ENCODE measurements at places on chromosomes 2 and 18. TPM values are rescaled to one million over a fixed set of nuclear protein-coding genes. Genes with fewer than 3 reads are reported as not detected.

The DPP10 gene
- not detected for total RNA-seq

The SCYGR4 gene
- total RNA-seq: not detected

The CFAP210 gene
- total RNA-seq: not detected

The TM4SF20 gene
- not detected for total RNA-seq

The GORASP2 gene
- total RNA-seq: 44.5 TPM

DNA sequence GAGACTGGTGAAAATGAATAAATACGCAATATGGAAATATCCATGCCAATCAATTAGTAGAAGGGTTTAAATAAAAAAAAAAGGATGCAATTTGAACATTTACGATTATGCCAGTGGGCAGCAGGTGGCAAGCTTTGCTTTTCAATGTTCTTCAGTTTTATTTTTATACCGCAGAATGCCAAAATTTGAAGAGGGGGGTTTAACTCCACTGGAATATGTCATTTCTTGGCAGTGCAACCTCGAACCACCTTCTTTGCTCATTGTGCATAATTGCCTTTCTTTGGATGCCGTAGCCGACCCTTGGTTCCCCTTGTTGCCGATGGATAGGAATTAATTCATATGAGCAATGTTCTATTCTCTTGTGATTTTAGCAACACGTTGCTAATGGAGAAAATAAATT lies 88.0 kb downstream of the LTBP1 start:
- H3K27ac ChIP-seq: peak overlapping the region; percentile 4
- no peaks in the 10 kb centered on the region for H3K36me3 ChIP-seq
- H3K4me3 ChIP-seq: no peak overlapping the region
- 0 out of 2 replicates have a peak, but pooled peaks cover 5% of the 10 kb centered on the region for H3K4me1 ChIP-seq
- H3K27me3 ChIP-seq: no peaks in the 10 kb centered on the region

- no peak overlapping the region for H3K4me3 ChIP-seq
- no peak overlapping the region for H3K27ac ChIP-seq
- H3K36me3 ChIP-seq: peaks cover 6% of the 10 kb centered on the region
- H3K4me1 ChIP-seq: peaks cover 17% of the 10 kb centered on the region
Measured at GRCh38 chr2:179999000-179999399, 8.1 kb downstream of the CWC22 start.

DNA sequence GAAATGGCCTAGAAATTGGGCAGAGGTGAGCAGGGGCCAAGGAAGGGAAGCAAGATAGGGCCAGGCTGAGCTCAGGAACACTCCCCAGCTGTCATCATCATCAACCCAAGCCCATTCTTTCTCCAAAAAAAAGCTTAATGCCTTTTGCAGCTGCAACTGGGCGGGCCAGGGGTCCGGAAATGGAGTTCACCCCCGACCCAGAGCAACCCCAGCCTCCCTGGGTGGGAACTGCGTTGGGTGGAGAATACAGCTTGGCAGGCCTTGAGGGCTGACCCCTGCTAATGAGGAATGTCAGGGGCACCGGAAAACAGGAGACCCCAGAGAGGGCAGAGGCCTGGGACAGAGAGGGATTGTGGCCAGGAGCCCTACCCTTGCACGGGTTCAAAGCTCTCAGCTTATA lies 64.8 kb downstream of the TNS1 start:
- DNase-seq: no peak
- H3K4me3 ChIP-seq: no peak overlapping the region
- no peaks in the 10 kb centered on the region for H3K36me3 ChIP-seq
- no peak overlapping the region for H3K27ac ChIP-seq

DNA sequence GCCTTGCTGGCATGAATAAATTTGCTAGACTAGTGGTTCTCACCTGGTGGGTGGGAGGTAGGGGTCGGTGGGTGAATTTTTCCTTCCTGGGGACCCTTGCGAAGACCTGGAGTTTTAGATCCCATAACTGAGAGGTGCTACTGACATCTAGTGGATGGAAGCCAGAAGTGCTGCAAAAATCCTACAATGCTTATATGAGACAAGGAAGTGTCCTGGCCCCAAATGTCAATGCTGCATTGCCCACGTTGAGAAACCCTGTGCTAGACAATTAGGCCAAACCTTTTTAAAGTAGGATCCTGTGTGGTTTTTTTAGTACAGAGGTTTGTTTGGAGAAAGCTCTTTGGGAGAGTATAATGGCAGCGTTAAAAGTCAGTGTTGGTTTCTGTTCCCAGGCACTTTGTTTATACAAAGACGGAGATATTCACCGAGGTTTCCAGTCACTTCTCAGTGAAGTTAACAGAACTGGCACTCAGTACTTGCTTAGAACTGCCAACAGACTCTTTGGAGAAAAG lies 9.6 kb downstream of the SERPINB8 start:
- 0 out of 2 replicates have a peak, but pooled peaks cover 3% of the 10 kb centered on the region for H3K4me1 ChIP-seq
- peaks cover 36% of the 10 kb centered on the region for H3K36me3 ChIP-seq

GRCh38 chr18:7254163-7254562 lies 23.3 kb downstream of the LRRC30 start:
- no peak overlapping the region for H3K4me3 ChIP-seq
- H3K4me1 ChIP-seq: no peaks in the 10 kb centered on the region
- H3K27ac ChIP-seq: no peak overlapping the region
- H3K36me3 ChIP-seq: no peaks in the 10 kb centered on the region
- DNase-seq: no peak
- peaks cover 57% of the 10 kb centered on the region for H3K27me3 ChIP-seq

DNA sequence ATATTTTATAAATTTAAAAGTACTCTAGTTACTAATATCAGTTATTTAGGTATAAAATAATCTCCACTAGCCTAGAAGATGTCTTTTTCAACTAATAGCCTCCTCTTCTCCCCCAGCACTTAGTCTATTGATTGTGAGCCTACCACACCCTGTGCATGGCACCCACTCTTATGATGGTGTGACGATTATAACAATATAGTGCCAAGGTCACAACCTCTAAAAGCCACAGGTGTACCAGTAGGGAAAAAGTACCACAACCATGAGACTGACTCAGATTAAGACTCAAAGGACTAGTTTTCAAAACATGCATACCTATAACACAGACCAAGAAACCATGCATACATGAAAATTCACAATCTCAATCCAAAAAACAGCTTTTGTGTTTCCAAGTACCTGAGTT lies 27.6 kb downstream of the THADA start:
- H3K4me1 ChIP-seq: no peaks in the 10 kb centered on the region
- no peaks in the 10 kb centered on the region for H3K27me3 ChIP-seq
- no peak overlapping the region for H3K27ac ChIP-seq
- H3K4me3 ChIP-seq: no peak overlapping the region

DNA sequence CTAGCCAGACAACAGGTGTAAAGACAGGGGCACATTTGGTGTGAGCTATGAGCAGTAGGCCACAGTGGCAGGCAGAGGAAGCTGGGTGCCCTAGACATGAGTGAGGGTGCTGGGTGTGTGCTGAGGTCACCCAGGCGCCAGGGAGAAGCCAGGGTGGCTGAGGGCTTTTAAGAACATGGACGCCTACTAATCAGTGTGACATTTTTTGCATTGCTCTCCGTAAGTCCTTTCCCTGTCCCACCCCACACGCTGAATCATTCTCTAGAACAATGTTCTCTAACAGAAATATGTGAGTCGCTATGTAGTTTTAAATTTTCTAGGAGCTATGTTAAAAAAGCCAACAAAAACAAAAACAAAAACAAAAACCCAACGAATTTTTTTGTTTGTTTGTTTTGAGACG lies 204.5 kb upstream of the REV1 start:
- H3K4me1 ChIP-seq: peaks cover 16% of the 10 kb centered on the region
- H3K4me3 ChIP-seq: no peak overlapping the region
- no peak overlapping the region for H3K27ac ChIP-seq
- no peak for DNase-seq
- H3K27me3 ChIP-seq: no peaks in the 10 kb centered on the region
- H3K36me3 ChIP-seq: no peaks in the 10 kb centered on the region

DNA sequence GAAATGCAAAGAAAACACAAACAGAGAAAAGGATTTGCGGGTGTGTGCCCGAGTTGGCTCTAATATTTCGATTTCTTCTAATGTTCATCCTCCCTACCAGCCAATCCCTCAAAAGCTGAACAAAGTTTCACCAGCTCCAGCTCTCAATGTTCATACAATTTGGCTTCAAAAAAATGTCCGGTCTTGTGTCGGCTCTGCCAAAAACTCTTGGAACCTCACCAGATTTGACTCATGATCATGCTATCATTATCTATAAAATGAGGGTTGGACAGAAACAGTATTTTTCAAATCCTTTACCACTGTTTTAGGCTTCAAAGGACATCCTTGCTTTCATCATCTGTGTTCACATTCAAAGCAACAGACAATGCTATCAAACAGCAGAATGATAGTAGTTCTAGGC lies 88.2 kb downstream of the CRACDL start:
- peaks cover 4% of the 10 kb centered on the region for H3K4me1 ChIP-seq
- no peaks in the 10 kb centered on the region for H3K36me3 ChIP-seq
- DNase-seq: no peak
- no peak overlapping the region for H3K4me3 ChIP-seq

DNA sequence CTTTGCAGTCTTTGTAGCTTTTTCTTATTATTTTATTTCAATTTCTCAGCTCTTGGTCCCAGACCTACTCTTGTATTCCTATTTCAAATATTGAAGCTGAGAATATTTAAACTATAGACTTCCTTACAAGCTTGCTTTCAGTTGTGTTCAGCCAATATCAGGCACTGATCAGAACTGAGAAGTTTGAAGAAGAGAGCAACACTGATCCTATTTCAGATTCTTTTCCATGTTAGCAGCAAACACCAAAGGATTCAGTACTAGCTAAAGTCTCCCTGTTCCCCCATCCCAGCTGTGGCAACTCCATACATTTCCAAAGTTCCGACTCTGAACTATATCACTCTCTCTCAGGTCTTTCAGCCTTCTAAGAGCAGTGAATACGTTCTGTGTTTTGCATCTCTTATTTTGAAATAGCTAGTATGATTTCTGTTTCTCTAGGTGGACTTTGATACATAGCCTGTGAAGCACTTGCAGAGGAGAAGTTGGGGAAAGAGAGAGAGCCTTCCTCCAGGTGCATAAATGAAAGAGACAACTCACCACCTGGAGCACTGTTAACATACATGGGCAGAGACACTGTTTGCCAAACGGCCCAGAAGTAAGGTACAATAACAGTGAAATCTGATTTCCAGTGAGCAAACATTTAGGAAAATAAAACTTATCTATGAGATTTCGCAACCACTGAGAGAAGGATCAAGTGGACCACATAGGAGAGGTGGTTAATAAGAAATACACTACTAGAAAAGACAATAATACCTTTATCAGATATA lies 135.0 kb upstream of the ZNF804A start:
- no peak for DNase-seq
- no peaks in the 10 kb centered on the region for H3K27me3 ChIP-seq
- H3K36me3 ChIP-seq: no peaks in the 10 kb centered on the region
- H3K27ac ChIP-seq: no peak overlapping the region

DNA sequence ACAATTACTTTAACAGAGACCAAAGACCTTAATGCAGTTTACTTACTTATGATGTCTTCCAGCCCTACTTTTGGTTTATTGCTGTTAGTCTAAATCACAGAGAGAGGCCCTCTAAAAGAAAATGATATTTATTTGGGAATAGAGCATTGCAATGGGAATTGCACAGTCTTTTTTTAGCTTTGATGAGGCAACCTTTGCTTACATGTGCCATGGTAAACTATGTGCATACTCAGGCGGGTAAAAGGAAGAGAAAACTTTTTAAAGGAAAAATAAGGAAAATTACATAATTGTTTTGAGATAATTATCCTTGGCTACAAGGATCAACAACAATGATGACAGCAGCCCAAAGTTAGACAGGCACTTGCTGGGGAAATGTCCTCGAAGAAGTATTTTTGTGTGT lies 78.6 kb downstream of the EFEMP1 start:
- no peak for DNase-seq
- no peak overlapping the region for H3K27ac ChIP-seq
- no peaks in the 10 kb centered on the region for H3K27me3 ChIP-seq
- H3K36me3 ChIP-seq: no peaks in the 10 kb centered on the region

- H3K27me3 ChIP-seq: peaks cover 4% of the 10 kb centered on the region
- no peaks in the 10 kb centered on the region for H3K36me3 ChIP-seq
- no peak for DNase-seq
- H3K4me1 ChIP-seq: no peaks in the 10 kb centered on the region
- no peak overlapping the region for H3K27ac ChIP-seq
Measured at GRCh38 chr2:30339071-30339470, 107.7 kb downstream of the LBH start.

GRCh38 chr2:56813490-56813889 lies 629.7 kb downstream of the CCDC85A start:
- no peak overlapping the region for H3K27ac ChIP-seq
- peaks cover 18% of the 10 kb centered on the region for H3K4me1 ChIP-seq
- no peak overlapping the region for H3K4me3 ChIP-seq

DNA sequence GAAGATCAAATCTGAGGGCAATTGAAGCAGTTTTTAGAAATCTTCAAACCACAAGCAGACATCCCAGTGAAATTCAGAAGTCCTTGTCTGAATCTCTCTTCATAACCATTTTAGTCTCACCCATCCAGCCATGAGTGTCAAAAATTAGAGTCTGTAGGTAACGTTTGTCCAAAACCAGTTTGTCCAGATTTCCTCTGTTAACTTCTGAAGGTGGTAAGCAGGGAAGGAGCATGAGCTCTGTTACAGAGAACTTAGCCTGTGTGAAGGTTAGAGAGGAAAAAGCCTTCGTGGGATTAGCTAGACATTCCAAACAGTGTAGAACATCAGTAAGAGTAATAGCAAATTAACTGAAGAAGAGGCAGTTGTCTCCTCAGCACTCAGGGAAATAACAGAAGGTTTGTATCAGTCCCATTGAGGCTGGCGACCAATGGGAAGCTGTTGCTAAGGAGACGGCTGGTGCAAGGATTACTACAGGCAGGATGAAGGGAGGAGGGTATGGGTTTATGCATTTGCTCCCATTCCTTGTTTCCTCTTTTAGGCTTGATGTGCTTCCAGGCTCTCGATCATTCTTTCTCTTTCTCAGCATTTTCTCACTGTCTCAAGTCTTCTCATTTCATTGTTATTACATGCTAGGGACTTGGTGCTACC lies 8.7 kb upstream of the GPR155 start:
- no peaks in the 10 kb centered on the region for H3K4me1 ChIP-seq
- no peaks in the 10 kb centered on the region for H3K36me3 ChIP-seq
- H3K27ac ChIP-seq: no peak overlapping the region
- no peak overlapping the region for H3K4me3 ChIP-seq
- H3K27me3 ChIP-seq: no peaks in the 10 kb centered on the region

DNA sequence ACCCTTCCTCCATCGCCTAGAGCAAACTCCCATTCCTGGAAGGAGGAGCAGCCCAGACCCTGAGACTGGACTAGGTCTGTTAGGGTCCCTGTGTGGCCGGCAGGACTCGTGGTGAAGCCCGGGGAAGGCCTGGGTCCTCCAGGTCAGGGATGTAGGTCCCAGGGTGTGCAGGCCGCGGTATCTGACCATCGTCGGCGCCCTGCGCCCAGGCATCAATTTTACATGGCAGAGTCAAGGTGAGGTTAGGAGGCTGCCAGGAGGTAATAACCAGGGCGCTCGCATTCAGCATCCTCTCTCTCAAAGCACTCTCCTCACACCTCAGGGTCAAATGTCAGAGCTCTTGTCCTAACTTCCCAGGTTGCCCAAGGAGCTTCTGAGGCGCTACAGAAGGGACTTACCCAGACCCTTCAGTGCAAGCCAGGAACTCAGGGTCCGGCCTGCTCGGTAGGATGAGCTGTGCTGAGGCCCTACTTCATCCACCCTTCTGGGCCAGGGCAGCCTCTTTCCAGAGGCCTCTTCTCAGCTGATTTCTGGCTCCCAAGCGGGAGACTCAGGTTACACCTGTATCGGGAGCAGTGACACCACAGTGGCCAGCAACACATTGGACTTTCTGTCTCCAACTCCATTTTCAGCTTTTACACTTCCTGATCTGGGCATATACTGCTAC lies 628 bp downstream of the SH2D6 start:
- H3K4me3 ChIP-seq: peak overlapping the region; percentile 92
- DNase-seq: peak; percentile 14
- no peaks in the 10 kb centered on the region for H3K27me3 ChIP-seq
- H3K36me3 ChIP-seq: no peaks in the 10 kb centered on the region

GRCh38 chr18:78906066-78906465 lies 73.6 kb upstream of the SALL3 start:
- no peaks in the 10 kb centered on the region for H3K36me3 ChIP-seq
- no peak for DNase-seq
- H3K4me1 ChIP-seq: no peaks in the 10 kb centered on the region
- no peak overlapping the region for H3K4me3 ChIP-seq
- H3K27ac ChIP-seq: no peak overlapping the region
- peaks cover 67% of the 10 kb centered on the region for H3K27me3 ChIP-seq

All from PC-3 (cell line).